Pancreas (tissue), 10 donors: ENCODE measurements at places on chromosomes 7 and 10. TPM values are rescaled to one million over a fixed set of nuclear protein-coding genes. Genes with fewer than 3 reads are reported as not detected.

The MIOS gene
- 17.4 TPM for total RNA-seq

The TMEM213 gene
- total RNA-seq = not detected

DNA sequence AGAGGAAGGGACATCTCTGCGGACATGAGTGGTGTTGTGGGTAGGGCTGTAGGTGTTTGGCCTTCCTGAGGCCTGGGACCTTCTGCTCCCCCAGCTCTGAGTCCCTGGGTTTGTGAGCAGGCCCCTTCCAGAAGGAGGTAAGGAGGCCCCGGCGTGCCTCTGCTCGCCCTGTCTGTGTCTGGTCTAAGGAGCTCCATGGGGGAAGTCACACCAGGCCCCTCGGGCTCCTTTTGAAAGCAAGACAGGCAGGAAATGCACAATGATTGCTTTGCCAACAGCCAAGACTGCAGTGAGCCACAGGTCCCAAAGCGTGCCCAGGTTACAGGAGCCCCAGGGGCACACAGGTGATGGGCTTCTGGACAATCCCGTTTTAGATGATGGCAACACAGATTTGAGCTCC lies 89.5 kb downstream of the FAM53B start:
- no peak for DNase-seq

- no peak for DNase-seq
These were observed 18.7 kb downstream of the HSPA12A start for GRCh38 chr10:116723428-116724281.

The ZNF365 gene
- 0.08 TPM for total RNA-seq

DNA sequence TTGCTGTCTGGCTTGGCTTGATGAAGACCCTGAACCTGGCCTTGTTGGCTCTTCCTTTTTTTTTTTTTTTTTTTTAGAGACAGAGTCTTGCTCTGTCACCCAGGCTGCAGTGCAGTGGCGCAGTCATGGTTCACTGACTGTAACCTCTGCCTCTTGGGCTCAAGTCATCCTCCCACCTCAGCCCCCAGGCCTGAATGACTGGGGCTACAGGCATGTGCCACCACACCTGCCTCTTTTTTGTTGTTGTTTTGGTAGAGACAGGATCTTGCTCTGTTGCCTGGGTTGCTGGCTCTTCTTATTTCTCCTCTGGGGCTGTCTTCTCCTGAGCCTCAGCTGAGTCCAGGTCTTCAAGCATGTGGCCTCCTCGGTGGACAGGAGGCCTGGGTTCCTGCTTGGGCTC lies 44.7 kb downstream of the PRF1 start:
- no peak for DNase-seq

GRCh38 chr10:131804551-131805295 lies 96.1 kb upstream of the PPP2R2D start:
- DNase-seq = no peak

- DNase-seq = no peak
These were observed 181.3 kb downstream of the MAGI2 start for GRCh38 chr7:79272066-79272669.

DNA sequence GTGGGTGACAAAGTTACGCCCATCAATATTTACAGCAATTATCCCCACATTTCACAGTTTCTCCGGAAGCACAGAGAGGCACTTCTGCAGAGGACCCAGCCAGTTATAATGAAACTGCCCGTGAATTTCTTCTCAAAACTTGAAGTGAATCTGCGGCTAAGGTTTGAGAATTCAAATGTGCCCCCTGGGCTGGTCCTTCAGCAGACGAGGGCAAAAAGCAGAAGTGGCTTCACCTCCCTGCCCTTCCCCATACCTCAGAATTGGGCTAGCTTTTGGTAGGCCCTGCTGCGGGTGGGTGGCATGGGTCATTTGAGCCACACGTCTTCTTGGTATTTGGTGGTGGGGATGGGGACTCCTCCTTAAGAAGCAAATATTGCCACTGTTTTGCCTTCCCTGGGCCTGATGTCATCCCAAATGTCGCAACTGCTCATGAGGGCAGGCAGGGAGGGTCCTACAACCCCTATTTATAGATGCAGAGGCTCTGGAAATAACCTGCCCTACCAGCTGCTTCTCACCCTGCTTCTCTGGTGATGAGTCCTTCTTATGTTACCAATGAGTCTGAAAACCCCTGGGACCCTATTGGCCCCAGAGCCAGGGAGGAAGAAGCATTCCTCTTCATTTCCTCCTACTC lies 16.6 kb upstream of the WDFY4 start:
- DNase-seq = no peak

The HTRA1 gene
- 21.9 TPM for total RNA-seq

- no peak for DNase-seq
These were observed 184.7 kb downstream of the PLPP4 start for GRCh38 chr10:120641695-120642094.

GRCh38 chr10:3852147-3852904 lies 67.3 kb upstream of the KLF6 start:
- peak; percentile 76 for DNase-seq

The TACC2 gene
- total RNA-seq = 25.1 TPM

The TAS2R5 gene
- total RNA-seq = 0.22 TPM

GRCh38 chr7:105656922-105657521 lies 75.7 kb upstream of the EFCAB10 start:
- peak; percentile 35 for DNase-seq
